ENCODE measurements at places on chromosomes 3 and 15.
A peak's percentile ranks its signal among the peaks of the same experiment; 100 is the strongest.

- DNase-seq = peak; percentile 69
Measured at GRCh38 chr3:129599607-129600006, 6.9 kb downstream of the PLXND1 start.

- no peak for DNase-seq
Measured at GRCh38 chr15:33074212-33074611, 120.3 kb downstream of the FMN1 start.

GRCh38 chr3:163490119-163490518 lies 1588.2 kb downstream of the SI start:
- no peak for DNase-seq

DNA sequence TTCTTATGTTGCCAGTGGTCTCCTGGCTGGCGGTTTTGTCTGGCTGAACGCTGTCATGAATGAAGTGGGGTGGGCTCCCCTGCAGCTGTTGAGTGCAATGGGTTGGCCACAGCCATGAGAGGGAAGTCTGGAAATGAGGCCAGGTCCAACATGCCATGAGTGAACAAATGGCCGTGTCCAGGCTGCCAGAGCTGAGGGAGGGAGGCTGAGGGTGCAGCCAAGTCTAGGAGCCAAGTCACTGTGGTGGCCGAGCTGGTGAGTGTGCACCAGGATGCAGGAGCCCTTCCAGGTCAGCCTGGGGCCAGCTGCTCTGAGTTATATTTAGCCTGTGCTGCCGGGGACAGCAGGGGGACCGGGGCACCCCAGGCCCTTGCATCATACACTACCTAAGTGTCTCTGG lies 24.7 kb upstream of the PRR23E start:
- DNase-seq = no peak

DNA sequence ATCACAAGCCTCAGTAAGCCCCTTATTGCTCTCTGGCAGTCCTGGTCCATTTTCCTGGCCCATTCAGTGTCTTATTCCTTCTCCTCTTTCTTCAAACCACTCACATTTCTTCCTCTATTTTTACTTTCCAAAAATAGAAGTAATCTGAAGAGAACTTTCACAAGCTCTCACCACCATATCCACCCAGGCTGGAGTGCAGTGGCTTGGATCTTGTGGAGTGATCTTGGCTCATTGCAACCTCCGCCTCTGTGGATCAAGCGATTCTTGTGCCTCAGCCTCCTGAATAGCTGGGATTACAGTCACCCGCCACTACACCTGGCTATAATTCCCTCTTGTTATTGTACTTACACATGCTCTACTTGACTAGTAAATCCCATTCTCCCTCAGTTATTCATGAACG lies 16.8 kb downstream of the ARMC8 start:
- no peak for DNase-seq

- DNase-seq = peak; percentile 50
Measured at GRCh38 chr3:133663569-133664313, 2.0 kb upstream of the TOPBP1 start.

DNA sequence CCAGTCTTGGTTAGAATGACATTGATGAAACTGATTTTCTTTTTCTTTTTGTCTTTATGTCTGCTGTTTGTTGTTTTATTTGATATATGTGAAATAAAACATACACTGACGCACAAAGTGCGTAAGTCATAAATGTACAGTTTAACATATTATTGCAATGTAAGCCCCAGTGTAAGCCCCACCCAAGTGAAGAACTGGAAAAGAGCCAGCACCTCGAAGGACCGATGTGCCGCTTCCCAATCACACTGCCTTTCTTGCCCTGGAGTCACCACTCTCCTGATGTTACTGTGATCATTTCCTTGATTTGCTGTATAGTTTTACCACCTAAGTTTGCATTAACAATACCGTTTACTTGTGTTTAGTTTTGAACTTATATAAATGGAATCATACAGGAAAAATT lies 128.4 kb upstream of the LPP start:
- DNase-seq = no peak

- DNase-seq = no peak
Measured at GRCh38 chr3:74693251-74693650, 78.8 kb upstream of the CNTN3 start.

- no peak for DNase-seq
Measured at GRCh38 chr3:23129817-23130216, 73.3 kb upstream of the UBE2E2 start.

GRCh38 chr3:135865085-135865484 lies 100.4 kb upstream of the PPP2R3A start:
- DNase-seq = peak; percentile 47

- no peak for DNase-seq
Measured at GRCh38 chr15:48325400-48325799, 5.8 kb upstream of the DUT start.

GRCh38 chr3:171591070-171591469 lies 130.9 kb upstream of the TNIK start:
- DNase-seq = no peak

GRCh38 chr15:57190208-57190607 lies 186.1 kb upstream of the CGNL1 start:
- DNase-seq = no peak

DNA sequence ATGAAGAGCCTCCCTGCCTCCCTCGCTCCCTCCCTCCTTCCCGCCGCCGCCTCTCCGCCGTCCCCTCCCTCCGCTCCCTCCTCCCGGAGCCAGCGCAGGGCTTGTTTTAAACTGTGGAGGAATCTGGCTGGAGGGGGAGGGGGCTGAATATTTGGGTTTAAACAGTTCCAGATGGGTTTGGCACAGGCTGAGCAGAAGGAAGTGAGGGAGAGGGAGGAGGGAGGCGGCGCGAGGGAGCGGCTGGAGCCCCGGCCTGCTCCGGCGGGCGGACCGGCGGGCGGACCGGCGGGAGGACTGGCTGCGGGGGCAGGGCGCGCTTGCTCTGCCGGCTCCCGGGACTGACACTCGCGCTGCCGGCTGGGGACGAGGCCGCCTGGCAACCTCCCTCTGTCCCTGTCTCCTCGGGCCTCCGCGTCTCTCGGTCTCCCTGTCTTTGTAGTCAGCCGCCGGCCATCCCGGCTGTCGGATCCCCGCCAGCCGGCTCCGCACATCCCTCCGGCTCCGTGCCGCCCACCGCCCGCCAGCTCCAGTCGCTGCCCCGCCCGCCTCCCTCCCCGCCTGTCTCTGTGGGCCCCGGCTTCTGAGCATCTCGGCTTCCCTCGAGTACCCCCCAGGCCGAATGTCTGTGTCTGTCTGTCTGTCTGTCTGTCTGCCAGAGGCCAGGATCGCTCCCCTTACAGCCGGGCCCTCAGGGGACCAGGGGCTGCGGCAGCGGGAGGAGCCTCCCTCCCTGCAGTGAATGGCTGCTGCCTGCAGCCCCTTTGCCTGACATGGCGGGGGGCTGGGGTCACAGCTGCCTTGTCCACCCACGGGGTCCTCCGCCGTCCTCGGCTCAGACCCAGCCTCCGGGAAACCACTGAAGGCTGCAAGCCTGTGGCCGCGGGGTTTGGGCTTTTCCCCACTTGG lies 7.6 kb downstream of the EPHB3 start:
- DNase-seq = peak; percentile 98

GRCh38 chr3:170903123-170903522 lies 5.3 kb downstream of the EIF5A2 start:
- no peak for DNase-seq

DNA sequence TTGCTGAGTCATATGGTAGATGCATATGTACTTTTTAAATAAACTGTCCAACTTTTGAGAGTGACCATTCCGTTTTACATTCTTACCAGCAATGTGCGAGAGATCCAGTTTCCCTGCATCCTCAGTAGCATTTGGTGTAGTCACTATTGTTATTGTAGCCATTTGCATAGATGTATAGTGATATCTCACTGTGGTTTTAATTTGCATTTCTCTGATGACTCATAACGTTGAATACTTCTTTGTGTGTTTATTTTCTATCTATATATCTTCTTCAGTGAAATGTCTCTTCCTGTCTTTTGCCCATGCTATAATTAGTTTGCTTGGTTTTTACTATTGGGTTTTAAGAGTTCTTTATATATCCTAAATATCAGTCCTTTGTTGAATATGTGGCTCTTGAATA lies 255.7 kb upstream of the GRM7 start:
- DNase-seq = no peak

DNA sequence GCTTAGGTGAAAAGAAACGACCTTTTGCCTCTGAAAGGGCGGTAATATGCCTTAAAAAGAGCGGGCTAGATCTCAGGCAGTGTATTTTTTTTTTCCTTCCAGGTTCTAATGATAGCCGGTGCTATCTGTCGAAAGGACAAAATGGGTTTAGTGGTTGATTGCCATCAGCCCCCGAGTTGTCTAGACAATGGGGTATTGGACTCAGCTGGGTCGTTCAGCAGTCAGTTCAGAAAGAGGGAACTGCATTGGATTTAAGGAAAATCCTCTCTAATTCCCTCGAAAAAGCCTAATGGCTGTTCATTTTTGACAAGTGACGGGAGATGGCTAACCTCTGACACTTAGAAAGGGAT lies 728 bp downstream of the EIF2B5 start:
- no peak for DNase-seq

GRCh38 chr3:21792176-21792575 lies 41.2 kb upstream of the ZNF385D start:
- no peak for DNase-seq
